ENCODE measurements at places on chromosomes 1 and 21. TPM values are rescaled to one million over a fixed set of nuclear protein-coding genes. Genes with fewer than 3 reads are reported as not detected.

Gene HOOK1
- total RNA-seq, result 2.7 TPM

Gene FCRL2
- 0.88 TPM for total RNA-seq

Gene ATP1A4
- not detected for total RNA-seq

Gene UBE2U
- total RNA-seq, result not detected

Gene EFNA4
- total RNA-seq, result 5.5 TPM

Gene OR2M3
- total RNA-seq, result not detected

Gene BTBD19
- 4.4 TPM for total RNA-seq

Gene FAM131C
- total RNA-seq, result not detected

Gene MTMR11
- total RNA-seq, result 1.8 TPM

Gene ST6GALNAC5
- not detected for total RNA-seq

Gene ZC3H12A
- 366 TPM for total RNA-seq

Gene PM20D1
- total RNA-seq, result 1.6 TPM

Gene NPR1
- not detected for total RNA-seq

Gene PTPN22
- total RNA-seq, result 104 TPM

Gene DIO1
- total RNA-seq, result not detected

Gene ANGPTL3
- not detected for total RNA-seq

Gene DRAXIN
- total RNA-seq, result 12.1 TPM

Gene TINAGL1
- total RNA-seq, result not detected

Gene SMIM1
- total RNA-seq, result 0.78 TPM

Gene CELA2B
- total RNA-seq, result not detected
